ENCODE measurements at places on chromosomes 4 and X.

GRCh38 chr4:119489305-119489704 lies 139.3 kb downstream of the PDE5A start:
- DNase-seq: no peak

DNA sequence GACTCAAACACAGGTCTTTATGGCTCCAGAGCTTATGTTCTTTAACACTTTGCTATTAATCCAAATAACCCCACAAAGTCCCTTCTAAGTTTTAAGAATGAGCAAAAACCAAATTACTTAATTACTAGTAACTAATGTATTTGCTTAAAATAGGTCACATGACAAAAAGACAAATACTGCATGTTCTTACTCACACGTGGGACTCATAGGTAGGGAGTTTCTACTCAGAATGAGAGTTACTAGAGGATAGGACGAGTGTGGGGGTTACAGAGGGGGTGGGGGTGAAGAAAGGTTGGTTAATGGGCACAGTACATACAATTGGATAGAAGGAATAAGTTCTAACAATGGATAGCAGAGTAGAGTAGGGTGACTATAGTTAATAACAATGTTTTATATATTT lies 5.8 kb downstream of the RPS6KA3 start:
- no peak for DNase-seq

- no peak for DNase-seq
Measured at GRCh38 chr4:8639021-8639420, 46.5 kb downstream of the CPZ start.

DNA sequence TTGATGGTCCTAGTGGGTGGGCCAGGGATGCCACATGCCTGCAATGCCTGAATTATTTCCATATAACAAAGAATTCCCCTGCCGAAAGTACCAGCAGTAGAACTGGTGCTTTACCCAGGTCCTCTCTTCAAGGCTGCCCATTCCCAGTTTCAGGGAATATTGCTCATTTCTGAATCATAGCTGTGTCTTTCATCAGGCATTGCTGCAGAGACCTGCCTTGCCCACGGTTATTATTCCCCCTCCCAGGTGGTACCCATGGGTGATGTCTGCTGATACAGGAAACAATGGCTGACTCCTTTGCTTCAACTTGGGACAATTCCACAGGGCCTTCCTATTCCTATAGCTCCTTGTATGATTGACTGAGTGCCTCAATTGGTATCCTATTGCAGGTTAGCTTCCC lies 9.7 kb upstream of the IQCM start:
- DNase-seq: no peak

- no peak for DNase-seq
Measured at GRCh38 chr4:85556283-85556682, 81.3 kb downstream of the ARHGAP24 start.

DNA sequence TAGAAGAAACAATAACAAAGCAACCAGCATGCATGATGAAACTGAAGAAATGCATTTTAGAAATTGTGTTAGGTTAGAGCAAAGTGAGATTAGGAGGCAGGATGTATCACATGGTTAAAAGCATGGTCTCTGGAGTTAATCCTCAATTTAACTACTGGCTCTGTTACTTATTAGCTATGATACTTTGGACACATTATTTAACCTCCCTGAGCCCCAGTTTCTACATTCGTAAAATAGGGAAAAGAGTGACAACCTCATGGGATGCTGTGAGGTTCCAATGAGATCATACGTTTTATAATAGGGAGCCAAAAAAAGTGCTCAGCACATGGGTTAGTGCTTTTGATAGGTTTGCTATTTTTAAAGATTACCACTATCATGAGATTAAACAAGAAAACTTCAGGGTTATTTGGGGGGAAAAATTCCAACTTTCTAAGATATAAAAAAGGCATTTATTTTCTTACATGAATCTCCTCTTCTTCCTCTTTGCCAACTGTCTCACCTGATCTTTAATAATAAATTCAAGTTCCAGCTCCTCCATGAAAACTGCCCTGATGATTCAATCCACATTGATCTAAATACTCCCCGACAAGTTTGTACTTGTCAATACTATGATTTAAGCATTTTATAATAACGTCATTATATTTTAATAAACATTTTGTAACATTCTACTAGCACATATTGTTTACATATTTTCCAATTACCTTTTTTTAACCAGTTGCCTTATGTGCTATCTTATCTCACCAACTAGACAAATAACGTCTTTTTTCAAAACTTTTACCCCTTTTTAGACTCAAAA lies 4.6 kb downstream of the SEC31A start:
- DNase-seq: no peak

DNA sequence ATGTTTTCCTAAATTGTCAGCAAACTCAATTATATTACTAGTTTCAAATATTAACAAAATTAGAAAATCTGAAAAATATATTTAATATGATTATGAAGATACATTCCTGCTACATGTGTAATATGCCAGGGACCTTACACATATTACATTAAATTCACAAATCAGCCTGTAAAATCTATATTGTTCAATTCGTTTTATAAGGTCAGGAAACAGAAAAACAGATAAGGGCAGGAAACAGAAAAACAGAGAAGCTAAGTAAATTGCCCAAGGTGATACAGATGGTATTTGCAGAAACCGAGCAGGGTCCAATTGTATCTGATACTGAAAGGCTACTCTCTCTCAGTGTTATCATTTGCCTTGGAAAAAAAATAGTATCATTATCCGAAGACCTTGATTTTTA lies 739.0 kb downstream of the DMD start:
- DNase-seq: no peak

DNA sequence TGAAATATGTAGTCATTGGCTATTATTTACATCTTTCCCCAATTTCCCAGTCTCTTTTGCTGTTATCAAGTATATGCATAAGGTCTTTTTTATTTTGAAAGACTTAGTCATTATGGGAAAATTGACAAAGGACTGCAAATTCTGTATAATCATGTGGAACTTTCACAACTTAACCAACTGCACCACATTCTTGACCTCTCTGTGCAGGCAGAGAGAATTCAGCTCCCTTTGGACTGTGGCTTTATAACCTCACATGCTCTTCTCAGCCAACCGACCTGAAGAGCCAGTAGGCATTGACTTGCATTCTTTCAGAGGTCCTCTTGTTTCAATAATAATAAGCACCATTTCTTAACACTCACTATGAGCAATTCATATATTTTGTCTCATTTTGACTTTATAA lies 66.9 kb downstream of the ANXA3 start:
- DNase-seq: no peak

DNA sequence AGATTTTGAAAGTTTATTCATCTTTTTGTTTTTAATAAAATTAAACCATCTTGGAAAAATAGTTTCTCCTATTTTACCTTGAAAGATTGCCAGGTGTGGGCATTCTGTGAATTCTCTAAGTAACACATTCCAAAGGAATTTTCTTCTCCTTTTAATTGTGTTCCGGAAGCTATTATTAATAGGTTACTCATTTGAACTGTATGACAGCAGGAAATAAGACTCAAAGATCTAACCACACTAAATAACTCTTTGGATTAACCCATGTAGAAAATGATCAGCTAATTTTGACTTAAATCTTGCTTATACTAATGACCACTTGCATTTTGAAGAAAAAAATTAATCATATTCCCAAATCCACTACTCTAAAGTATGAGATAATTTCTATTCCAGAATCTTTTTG lies 17.6 kb upstream of the CCNI start:
- no peak for DNase-seq

DNA sequence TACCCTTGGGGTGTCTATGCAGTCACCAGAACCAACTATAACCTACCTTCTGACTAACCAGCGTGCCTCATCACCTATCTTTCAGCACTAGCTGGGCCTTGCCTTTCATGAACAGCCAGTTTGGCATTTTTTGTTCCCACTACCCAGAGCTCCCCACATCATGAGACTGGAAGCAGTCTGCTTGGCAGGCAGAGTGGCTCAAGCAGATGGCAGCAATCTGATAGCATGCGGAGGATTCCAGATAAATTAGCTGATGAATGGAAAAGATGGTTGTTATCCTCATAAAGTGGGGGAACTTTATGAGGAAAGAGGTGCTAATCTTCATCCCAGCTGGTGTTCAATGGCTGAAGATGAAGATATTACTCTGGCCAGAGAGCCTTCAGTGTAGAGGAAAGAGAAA lies 243.2 kb upstream of the EDA2R start:
- no peak for DNase-seq

Data from stimulated activated CD8-positive, alpha-beta memory T cell treated with anti-CD3 and anti-CD28 coated beads, Interleukin-7, amount 100 ng/mL, for 1 hour (primary cell).